Stimulated activated CD4-positive, alpha-beta T cell treated with anti-CD3 and anti-CD28 coated beads, Interleukin-4, amount 100 ng/mL, for 4 hours (primary cell): ENCODE measurements at places on chromosomes 7 and 10.

GRCh38 chr7:33727315-33727714, 178.0 kb upstream of the BMPER start:
- DNase-seq, result no peak

DNA sequence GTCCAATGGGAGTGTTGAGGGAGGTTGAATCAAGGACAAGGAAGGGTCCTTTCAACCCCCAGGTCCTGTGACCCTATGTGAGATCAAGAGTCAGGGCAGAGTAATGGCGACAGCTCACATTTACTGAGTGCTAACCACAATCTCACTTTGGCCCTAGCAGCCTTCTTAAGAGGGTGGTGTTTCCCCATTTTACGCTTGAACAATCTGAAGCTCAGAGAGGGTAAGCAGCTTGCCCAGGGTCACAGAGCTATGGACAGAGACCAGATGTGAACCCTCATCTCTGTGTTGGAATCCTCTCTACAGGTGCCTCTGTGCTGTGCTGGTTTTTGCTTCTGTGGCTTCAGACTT, 102.0 kb downstream of the GRK5 start:
- DNase-seq, result no peak

GRCh38 chr7:107953924-107954303, 49.0 kb downstream of the LAMB1 start:
- no peak for DNase-seq

- DNase-seq, result no peak
Observed at GRCh38 chr7:128197989-128198580, 43.0 kb upstream of the LEP start.

DNA sequence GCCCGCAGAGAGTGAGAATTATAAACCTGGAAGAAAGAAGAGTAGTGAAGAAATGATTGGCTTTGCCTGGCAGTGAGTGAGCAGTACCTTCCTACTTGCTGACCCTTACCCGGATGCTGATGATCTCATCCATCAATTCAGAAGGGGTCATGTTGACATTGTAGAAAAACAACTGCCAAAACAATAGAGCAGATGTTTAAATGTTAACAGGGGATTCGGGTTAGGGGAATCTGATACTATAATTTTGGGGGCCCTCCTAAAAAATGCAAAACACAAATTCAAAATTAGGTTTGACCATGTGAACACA, 78.1 kb downstream of the MYOF start:
- DNase-seq, result no peak

DNA sequence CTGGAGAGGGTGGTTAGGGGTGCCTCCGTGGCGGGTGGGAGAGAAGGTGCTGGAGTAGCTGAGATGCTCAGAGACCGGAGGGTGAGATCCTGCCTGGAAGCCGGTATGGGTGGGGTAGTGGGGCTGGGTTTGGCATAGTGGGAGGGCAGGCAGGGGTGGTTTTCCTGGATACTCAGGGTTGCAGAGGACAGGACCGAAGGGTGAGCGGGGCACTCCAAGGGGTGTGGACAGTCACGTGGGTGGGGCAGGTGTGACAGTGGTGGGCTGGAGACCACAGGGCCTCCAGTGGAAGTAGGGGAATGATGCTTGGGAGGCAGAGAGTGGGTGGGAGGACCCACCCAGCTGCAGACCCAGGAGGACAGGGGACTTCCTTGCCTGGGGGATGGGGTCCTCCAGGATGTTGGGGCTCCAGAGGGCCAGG, 1.9 kb downstream of the SCART1 start:
- no peak for DNase-seq

- no peak for DNase-seq
Observed at GRCh38 chr7:97842772-97843345, 29.3 kb downstream of the ASNS start.

DNA sequence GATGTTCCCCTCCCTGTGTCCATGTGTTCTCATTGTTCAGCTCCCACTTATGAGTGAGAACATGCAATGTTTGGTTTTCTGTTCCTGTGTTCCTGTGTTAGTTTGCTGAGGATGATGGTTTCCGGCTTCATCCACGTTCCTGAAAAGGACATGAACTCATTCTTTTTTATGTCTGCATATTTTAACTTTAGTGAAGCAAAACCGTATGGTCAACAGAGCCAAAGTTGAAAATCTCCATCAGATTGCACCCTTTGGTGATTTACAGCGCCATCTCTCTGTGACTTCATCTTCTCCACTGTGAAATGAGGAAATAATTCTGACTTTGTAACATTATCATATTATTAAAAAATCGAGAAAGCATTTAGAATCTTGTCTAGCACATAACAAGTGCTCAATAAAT, 132.3 kb upstream of the PLXDC2 start:
- no peak for DNase-seq

DNA sequence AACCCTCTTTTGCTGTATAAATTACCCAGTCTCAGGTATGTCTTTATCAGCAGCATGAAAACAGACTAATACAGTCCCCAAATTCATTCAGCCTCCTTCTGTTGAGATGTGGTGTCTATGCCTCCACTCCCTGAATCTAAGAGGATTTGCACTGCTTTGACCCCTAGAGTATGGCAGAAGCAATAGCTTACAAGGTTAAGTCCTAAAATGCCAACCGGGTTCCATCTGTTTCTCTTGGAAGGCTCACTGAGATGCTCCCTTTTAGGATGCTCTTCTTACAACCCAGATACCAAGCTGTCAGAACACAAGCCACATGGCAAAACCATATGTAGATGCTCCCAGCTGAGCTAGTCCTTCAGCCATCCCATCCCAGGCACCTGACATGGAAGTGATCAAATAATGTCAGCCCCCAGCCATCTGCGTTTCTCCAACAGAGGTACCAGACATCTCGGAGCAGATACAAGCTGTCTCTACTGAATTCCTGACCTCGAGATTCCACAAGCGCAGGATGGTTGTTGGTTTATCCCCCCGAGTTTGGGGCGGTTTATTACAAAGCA, 20.2 kb downstream of the CALN1 start:
- DNase-seq, result no peak
